ENCODE measurements at places on chromosomes 3 and 15.

DNA sequence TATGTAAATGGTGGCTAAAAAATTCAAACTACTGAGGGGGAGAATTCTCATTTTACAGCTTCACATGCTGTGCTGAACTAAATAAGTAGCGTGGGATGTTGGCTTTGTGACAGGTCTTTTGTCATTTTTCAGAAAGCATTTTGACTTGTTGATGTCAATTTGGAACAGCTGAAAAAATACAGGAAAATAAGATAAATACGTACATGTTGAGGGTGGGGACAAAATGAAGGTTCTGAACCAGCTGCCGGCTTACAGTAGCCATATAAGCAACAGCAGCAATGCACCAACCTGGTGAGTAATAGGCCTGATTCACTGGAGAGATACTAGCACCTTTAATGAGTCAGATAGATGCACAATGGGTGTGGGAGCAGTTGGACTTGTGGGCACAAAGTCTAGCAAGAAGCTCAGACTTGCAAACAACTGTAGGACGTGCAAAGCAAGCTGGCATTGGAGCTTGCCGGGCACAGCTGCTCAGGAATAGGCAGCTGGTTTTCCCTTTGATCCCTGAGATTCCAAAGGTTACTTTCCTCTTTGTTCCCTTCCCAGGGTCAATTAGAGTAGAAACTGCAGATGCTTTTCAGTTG is 12.9 kb downstream of the B3GNT5 start:
- DNase-seq, result peak; percentile 86

GRCh38 chr3:100891033-100891432 is 102.2 kb downstream of the ABI3BP start:
- DNase-seq, result no peak

GRCh38 chr3:173993299-173993698 is 595.8 kb downstream of the NLGN1 start:
- peak; percentile 37 for DNase-seq

DNA sequence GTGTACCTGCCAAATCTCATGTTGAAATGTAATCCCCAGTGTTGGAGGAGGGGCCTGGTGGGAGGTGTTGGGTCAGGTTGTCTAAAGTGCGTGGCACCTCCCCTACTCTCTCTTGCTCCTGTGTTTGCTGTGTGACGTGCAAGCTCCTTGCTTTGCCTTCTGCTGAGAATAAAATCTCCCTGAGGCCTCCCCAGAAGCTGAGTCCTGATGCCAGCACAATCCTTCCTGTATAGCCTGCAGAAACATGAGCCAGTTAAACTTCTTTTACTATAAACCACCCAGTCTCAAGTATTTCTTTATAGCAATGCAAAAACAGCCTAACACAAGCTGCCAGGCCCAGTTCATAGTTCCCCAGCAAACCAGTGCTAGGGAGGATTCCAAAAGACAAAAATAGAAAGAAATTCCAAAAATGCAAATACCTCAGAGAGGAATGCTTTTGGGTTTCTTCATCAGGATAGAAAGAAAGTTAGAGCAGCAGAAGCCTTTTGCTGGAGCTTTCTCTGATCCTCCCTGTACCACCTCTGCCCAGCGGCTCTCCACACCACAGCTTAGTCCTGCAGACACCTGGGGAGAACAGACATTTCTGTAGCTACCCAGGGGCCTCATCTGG is 25.9 kb upstream of the CDV3 start:
- DNase-seq, result no peak

DNA sequence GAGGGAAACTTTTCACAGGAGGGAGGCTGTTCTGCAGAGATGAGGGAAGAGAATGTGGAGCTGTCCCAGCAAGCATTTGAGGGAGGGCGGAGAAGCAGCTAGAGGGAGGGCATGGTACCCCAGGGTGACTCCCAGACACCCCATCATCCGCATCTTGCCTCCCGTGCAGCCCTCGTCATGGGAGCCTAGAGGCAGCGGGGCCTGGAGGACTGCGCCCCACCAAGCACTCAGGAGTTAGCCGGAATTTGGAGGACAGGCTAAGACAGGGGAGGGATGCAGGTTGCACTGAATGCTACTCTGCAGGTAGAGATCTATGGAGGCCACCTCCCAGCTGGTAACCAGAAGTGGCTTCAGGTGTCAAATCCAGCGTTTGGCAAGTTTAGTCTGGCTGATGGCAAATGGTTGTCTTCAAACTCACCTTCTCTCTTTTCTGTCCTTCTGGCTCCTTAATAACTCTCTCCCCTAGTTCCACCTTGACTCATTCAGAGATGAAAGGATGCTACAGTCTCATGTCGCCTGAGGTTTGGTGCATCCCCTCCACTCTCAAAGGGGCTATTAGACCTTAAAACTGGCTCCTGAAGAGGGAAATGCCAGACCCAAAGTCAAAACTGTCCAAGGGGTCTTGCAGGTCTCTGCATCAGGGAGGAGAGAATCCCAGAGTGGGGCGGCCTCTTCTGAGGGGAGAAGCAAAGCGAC is 155.9 kb upstream of the TLE3 start:
- no peak for DNase-seq

DNA sequence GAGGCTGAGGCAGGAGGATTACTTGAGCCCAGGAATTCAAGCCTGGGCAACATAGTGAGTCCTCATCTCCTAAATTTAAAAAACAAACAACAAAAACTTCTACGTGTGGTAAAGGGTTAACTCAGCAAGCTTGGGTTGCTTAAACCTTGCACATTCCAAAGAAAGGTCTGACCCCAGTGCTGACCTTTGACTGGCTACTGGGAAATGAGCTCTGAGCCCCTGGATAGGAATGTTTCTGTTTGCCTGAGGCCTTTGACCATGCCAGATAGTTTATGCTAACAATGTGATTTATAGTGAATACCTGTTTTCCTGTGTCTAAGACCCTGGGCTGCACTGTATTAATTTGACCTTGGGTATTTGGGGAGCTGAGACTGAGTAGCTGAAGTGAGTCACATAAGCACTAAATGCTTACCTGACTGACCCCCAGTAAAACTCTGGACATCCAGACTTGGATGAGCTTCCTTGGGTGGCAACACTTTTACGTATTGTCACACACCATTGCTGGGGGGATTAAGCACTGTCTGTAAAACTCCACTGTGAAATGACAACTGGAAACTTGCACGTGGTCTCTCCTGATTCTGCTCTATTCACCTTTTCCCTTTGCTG is 20.7 kb downstream of the TCAIM start:
- no peak for DNase-seq

GRCh38 chr3:49422379-49423248 is at the start of gene AMT:
TSS of gene AMT (minus strand) at chr3:49422473. CDS start at chr3:49422450, 23 bp downstream.
- no peak for DNase-seq

GRCh38 chr3:122019493-122019892 is 2.6 kb downstream of the ILDR1 start:
- no peak for DNase-seq

- DNase-seq, result no peak
Observed at GRCh38 chr15:40929660-40930429, 705 bp downstream of the DLL4 start.

- DNase-seq, result no peak
Observed at GRCh38 chr3:143330296-143330868, 210.8 kb downstream of the CHST2 start.

- DNase-seq, result no peak
Observed at GRCh38 chr3:111802163-111802625, 56.9 kb upstream of the PHLDB2 start.

DNA sequence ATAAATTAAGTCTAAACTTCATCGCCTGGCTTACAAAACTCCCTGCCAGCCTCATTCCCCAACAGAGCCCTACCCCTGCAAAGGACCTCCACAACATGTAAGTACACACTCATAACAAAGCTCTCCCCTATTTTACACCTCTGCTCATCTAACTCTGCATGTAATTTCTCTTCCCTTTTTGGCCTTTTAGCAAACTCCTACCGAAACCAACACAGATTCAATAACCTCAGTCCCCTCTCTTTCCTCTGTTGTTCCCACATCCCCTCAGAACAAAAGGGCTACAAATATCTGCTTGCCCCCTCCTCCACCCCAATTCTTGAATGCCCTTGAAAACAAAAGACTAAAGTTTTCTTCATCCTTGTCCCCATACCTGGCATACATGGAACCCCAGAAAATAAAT is 662 bp downstream of the UBL7 start:
- DNase-seq, result no peak

DNA sequence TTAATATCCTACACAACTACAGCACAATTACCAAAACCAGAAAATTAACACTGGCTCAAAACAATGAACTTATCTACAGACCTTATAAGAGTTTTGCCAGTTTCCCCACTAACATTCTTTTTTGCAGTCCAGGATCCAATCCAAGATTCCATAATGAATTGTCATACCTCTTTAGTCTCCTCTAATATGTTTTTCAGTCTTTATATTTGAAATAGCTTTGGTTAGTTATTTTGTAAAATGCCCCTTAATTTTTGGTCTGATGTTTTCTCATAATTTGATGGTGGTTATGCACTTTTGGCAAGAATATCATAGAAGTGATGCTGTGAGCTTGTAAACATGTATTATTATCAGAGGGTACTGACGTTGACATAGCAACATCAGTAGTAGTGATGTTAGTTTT is 124.3 kb downstream of the ISL2 start:
- no peak for DNase-seq

- DNase-seq, result peak; percentile 57
Observed at GRCh38 chr15:91055548-91056331, 33.3 kb upstream of the VPS33B start.

DNA sequence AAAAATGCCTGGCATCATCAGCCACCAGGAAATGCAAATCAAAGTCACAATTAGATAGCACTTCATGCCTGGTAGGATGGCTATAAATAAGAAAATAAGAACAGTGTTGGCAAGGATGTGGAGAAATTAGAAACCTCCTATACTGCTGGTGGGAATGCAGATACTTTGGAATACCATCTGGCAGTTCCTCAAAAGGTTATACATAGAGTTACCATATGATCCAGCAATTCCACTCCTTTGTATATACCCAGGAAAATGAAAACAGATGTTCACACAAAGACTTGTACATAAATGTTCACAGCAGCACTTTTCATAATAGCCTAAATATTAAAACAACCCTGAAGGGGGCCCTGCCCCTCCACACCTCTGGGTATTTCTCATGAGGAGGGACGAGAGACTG is 13.7 kb downstream of the ACSBG1 start:
- no peak for DNase-seq

DNA sequence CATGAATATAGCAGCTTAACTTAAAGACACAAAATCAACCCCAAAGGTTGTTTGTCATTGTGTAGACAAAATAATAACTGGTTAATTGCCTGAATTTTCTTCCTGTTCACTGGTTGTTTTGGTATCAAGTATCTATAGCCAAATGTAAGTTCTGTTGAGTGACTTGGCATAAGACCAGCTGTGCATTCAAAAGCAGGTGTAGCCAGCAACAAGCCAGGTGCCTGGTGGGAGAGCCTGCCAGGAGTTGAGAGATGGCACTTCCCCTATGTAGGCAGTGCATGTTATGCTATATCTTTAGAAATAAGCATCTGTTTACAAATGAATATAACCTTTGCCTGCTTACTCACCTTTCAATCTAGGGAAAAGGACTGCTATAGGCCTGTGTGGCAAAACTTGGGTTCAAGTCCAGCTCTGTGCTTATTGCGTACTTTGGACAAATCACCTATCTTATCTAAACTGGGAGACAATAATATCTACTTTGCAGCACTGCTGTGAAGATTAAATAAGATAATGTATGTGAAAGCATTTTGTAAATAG is 84.9 kb upstream of the TBL1XR1 start:
- DNase-seq, result peak; percentile 99

GRCh38 chr15:64816452-64816851 is 9.0 kb downstream of the PIF1 start:
- DNase-seq, result no peak

GRCh38 chr3:46659285-46659684 is 34.2 kb downstream of the ALS2CL start:
- DNase-seq, result no peak

- DNase-seq, result no peak
Observed at GRCh38 chr3:51873876-51874275, 1.5 kb downstream of the IQCF5 start.

DNA sequence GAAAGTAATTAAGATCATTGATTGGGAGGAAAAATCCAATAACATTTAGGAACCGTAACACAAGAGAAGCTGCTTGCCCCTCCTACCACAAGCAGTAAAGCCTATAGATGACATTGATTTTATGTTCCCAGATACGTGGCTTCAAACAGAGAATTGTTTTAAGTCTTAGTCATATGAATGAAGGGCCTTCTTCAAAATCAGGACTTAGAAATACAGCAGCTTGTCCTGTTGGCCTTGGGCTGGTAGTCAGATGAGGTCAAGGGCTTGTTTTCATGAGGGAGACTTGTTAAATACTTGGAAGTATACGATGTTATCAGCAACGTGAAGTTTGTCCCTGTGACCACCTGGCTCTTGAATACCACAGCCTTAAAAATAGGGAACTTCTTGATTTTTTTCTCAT is 114.4 kb downstream of the VGLL4 start:
- DNase-seq, result no peak

GRCh38 chr15:100931143-100931890 is 12.2 kb downstream of the LRRK1 start:
- no peak for DNase-seq

GRCh38 chr15:31824024-31824423 is 206.3 kb upstream of the CHRNA7 start:
- no peak for DNase-seq

- DNase-seq, result no peak
Observed at GRCh38 chr3:24450160-24450907, 44.3 kb downstream of the THRB start.

- no peak for DNase-seq
Observed at GRCh38 chr3:59127071-59127470, 77.2 kb upstream of the CFAP20DC start.

- no peak for DNase-seq
Observed at GRCh38 chr15:90075420-90076289, 26.6 kb downstream of the IDH2 start.

GRCh38 chr3:110193074-110193473 is 855.7 kb upstream of the DPPA4 start:
- DNase-seq, result no peak

DNA sequence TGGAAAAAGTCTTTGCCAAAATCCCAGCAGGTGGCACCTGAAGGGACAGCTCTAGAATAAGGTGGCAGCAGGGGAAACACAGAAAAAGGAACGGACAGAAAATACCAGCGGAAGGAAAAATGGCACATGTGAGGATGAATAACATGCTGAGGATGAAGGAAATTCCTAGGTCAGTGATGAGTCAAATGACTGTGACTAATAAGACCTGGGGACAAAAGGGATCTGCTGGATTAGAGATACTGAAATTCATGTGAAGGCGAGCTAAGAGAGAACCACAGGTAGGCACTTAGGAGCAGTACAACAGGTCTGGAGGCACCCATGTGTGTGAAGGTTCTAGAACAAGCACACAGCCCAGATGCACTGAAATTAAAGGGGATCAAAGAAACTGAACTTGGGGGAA is 482.5 kb downstream of the FOXP1 start:
- no peak for DNase-seq

DNA sequence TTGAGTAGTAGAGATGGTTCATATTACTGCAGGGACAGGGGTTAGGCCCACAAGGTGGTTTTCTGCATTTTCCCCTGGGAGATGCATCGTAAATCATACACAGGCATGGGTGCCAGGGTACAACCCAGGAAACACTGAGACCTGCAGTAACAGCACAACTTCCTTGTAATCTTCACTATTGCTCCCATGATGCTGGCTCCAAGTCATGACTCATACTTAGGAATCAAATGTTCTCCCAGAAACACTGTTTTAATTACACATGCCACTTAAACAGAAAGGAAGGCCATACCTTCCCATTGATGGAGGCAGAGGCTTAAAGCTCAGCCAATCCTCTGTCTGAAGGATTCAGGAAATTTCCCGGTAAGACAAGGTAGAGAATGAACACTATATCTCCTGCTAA is 106.5 kb downstream of the ERC2 start:
- no peak for DNase-seq

- DNase-seq, result no peak
Observed at GRCh38 chr15:98543237-98543636, 105.1 kb upstream of the IGF1R start.

- DNase-seq, result no peak
Observed at GRCh38 chr3:124838963-124839362, 48.2 kb downstream of the ITGB5 start.

All from NCI-H2081 treated with DMSO at 0.1 percent for 48 hours (cell line).